Endodermal cell (in vitro differentiated cells): ENCODE measurements at places on chromosomes 2 and 18. TPM values are rescaled to one million over a fixed set of nuclear protein-coding genes. Genes with fewer than 3 reads are reported as not detected.

- no peak for DNase-seq
- no peaks in the 10 kb centered on the region for H3K36me3 ChIP-seq
- peaks cover 4% of the 10 kb centered on the region for H3K4me1 ChIP-seq
These were observed 38.8 kb upstream of the DAPL1 start for GRCh38 chr2:158756331-158756730.

DNA sequence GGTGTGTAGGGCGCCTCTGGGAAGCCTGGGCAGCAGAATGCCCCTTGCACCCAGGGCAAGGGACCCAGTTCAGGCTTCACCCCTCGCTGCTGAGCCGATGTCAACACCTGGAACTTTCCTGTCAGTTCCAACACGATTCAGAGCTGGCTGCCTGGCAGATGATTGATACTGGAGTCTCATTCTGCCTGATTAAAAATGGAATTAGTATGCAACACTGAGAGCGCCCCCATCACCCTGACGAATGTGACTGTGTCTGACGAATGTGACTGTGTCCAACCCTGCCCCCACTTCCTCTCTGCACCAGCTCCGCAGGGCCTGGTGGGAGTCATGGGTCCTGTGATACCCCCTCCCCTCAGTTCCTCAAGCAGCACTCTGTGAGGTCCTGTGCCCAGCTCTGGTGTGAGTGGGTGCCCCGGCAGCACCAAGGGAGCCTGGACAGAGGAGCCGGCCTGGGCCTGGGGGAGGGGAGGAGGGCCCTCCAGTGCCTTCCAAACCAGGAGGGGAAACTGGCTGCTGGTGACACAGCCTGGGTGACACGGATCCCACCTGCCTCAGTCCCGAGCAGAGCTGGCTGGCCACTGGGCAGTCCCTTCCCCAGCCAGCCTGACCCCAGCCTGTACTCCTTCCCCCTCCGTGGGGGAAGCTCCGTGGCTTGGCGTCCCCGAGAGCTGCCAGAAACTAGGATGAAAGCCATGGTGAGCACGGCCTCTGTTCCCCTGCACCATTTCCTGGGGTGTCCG lies 41.4 kb upstream of the ALPP start:
- no peak overlapping the region for H3K4me3 ChIP-seq
- no peaks in the 10 kb centered on the region for H3K27me3 ChIP-seq
- no peaks in the 10 kb centered on the region for H3K4me1 ChIP-seq
- no peaks in the 10 kb centered on the region for H3K36me3 ChIP-seq

The DGUOK gene
- 67.5 to 85.2 TPM (median 81.1 TPM) in 3 replicates for total RNA-seq

GRCh38 chr2:111061191-111061590 lies 59.5 kb upstream of the BCL2L11 start:
- no peak for DNase-seq
- H3K36me3 ChIP-seq: no peaks in the 10 kb centered on the region
- no peaks in the 10 kb centered on the region for H3K4me1 ChIP-seq
- H3K27me3 ChIP-seq: no peaks in the 10 kb centered on the region

- no peak for DNase-seq
- H3K36me3 ChIP-seq: no peaks in the 10 kb centered on the region
- no peak overlapping the region for H3K4me3 ChIP-seq
- H3K27me3 ChIP-seq: no peaks in the 10 kb centered on the region
These were observed 49.6 kb downstream of the IL1R2 start for GRCh38 chr2:102041351-102041750.

The MOGAT1 gene
- total RNA-seq: not detected in 2 replicates

DNA sequence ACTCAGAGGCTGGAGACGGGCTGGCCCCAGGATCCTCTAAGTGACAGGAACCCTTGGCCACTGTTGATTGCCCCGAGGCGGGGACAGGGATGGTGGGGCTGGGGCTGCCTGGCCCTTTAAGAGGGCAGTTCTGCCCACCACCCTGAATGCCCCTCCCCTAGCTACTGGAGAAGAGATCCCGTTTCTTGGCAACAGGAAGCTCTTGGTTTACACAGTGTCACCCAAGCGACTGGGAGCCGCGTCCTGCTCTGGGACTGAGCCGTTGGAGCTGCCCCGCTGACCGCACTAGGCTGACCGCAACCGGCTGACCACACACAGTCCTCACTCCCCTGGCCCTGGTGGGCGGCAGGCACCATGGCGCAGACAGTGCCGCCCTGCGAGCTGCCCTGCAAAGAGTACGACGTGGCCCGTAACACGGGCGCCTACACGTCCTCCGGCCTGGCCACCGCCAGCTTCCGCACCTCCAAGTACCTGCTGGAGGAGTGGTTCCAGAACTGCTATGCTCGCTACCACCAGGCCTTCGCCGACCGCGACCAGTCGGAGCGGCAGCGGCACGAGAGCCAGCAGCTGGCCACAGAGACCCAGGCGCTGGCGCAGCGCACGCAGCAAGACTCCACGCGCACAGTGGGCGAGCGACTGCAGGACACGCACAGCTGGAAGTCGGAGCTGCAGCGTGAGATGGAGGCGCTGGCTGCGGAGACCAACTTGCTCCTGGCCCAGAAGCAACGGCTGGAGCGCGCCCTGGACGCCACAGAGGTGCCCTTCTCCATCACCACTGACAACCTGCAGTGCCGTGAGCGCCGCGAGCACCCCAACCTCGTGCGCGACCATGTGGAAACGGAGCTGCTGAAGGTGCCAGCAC lies at the start of gene TEKT4:
TSS of gene TEKT4 (plus strand) at position 205 of the 862 bp plus-strand sequence. CDS start at position 355, 150 bp downstream.
- H3K4me1 ChIP-seq: no peaks in the 10 kb centered on the region
- H3K36me3 ChIP-seq: no peaks in the 10 kb centered on the region
- no peak within 1 kb of the TSS for H3K27ac ChIP-seq
- H3K27me3 ChIP-seq: peaks cover 22% of the 10 kb centered on the region

The DES gene
- 0.88 to 3.8 TPM (median 3.5 TPM) in 3 replicates for total RNA-seq

GRCh38 chr2:11325961-11326676 lies 18.3 kb downstream of the ROCK2 start:
- no peaks in the 10 kb centered on the region for H3K36me3 ChIP-seq
- H3K4me3 ChIP-seq: no peak overlapping the region
- H3K27me3 ChIP-seq: peaks cover 74% of the 10 kb centered on the region
- H3K27ac ChIP-seq: no peak overlapping the region

The CAPN13 gene
- 17.1 to 29.5 TPM (median 28.0 TPM) in 3 replicates for total RNA-seq

The MC5R gene
- total RNA-seq: 0.21 to 0.54 TPM in 2 of 3 replicates, not detected in the other
